CD4-positive, alpha-beta T cell treated with Interleukin-6 at 100 ng/mL for 8 hours (primary cell): ENCODE measurements at places on chromosomes 16 and 17.

GRCh38 chr17:7893187-7893880 lies 4.7 kb downstream of the CHD3 start:
- no peak for DNase-seq

- DNase-seq, result no peak
These were observed 492.5 kb upstream of the HSBP1 start for GRCh38 chr16:83315271-83315670.

- DNase-seq, result no peak
These were observed 12.7 kb upstream of the ARHGAP23 start for GRCh38 chr17:38415250-38416194.

- no peak for DNase-seq
These were observed 35.8 kb downstream of the MPRIP start for GRCh38 chr17:17077861-17078732.

DNA sequence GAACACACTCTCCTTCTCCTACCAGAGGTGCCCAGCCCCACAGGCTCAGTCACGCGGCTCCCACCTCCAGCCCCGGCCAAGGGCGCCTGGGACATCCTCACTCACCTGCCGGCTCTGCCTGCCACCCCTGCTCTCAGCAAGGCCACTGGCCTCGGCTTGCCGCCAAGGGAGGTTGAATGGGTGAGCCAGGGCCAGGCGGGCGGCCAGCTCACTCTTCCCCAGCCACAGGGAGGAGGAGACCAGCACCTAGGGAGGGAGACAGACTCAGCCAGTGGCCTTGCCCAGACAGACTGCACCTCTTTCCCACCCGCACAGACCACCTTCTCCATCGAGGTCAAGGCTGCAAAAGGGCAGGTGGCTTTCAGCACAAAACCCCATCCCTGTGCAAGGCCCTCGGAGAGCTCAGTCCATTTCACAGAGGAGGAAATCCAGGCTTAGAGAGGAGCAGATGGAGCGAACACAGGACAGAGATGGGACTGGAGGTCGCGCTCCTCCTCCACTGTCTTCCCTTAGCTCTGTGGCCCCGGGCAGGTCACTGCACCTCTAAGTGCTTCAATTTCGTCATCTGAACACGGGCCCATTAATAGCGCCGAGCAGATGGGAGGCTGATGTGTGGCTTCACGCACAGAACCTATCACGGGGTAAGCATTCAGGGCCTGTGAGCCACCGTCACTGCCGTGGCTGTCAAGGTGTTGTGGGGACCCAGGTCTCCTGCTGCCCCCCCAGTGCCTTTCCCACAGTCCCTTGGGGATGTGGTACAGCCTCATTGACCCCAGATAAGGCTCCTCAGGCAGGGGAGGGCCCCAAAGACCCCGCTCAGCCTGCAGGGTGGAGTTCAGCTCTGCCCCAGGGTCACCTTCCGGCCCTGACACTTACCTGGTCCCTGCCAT lies 56.1 kb downstream of the RMI2 start:
- no peak for DNase-seq

DNA sequence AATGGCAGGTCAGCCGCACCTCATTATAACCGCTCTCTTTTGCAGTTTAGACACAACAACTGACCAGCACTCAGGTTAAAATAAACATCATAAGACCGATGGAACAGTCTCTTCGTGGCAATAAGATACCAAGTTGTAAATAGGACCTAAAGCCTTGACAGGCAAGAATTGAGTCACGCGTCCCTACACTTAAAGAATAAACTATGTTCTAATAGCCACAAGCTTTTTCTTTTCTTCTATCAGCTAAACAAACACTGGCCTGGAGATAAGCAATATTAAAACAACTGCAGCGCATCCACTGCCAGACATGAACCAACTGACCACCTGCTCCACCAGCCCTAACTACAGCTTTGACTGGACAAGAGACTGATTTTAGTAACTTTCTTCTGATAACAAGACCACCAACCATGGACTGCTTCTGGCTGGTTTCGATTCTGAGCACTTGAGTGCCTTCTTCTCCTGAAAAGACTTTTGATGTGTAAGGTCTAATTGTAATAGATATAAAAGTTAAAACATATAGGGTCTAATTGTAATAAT lies 17.5 kb downstream of the SLFN12L start:
- DNase-seq, result no peak

DNA sequence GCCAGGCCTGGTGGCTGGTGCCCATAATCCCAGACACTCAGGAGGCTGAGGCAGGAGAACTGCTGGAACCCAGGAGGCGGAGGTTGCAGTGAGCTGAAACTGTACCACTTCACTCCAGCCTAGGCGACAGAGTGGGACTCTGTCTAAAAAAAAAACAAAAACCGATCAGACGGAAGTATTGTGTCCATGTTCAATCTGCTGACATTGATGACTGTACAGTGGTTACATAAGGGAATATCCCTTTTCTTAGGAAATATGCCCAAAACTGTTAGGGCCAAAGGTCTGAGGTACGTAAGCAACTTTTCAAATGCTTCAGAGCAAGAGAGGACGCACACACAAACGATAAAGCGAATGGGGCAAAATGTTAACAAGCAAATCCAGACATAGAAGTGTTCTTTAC lies 69.8 kb upstream of the DNAH17 start:
- DNase-seq, result no peak

DNA sequence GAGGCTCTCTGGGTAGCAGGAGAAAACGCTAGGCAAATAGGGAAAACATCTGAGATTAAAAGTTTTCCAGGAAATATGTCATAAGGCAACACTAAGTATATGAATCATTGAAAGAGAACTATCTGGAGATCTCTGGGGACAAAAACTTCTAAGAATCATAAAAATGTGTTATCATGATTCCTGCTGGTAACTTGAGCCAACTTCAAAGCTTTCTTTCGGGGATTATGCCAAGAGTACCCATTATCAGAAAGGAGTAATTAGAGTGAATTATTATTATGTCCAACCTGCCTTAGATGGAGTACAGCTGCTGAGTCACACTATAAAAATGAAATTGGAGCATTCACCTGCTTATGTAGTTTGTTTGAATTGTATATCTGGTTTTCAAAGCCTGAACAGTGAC lies 488.5 kb upstream of the SOX9 start:
- DNase-seq, result no peak
